Cardiac fibroblast (primary cell): ENCODE measurements at places on chromosomes 3 and 15.

DNA sequence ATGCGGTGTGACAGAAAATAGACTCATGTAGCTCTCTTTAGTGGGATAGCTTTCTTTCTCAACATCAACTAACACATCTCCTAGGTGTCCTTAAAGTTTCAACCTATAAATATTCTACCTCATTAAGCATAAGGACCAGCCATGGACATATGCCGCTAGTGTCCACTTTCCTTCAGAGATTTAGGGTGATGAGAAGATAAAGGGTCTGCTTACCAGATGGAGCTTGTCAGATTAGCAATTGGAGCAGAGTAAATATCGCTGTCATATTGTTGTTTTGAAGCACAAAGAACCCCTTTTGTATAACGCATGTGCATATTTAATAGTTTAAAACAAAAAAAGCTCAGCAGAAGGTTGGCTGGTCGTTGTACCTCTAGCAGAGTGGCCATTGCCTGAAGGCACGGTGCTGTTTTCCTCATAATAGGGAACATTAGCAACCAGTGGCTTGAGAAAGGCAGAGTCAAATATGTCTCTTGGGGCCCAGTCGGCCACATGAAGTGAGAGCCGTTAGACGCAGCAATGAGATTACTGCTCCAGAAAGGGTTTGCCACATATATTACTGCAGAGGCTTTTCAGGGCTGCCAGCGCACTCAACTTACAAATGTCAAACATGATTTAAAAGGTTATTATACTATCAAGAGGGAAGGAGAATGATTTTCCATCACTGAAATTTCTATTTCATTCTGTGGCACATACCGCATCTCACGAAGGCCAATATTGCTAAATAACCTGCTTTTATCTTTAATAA is 264.2 kb downstream of the ROBO2 start:
- DNase-seq, result no peak

DNA sequence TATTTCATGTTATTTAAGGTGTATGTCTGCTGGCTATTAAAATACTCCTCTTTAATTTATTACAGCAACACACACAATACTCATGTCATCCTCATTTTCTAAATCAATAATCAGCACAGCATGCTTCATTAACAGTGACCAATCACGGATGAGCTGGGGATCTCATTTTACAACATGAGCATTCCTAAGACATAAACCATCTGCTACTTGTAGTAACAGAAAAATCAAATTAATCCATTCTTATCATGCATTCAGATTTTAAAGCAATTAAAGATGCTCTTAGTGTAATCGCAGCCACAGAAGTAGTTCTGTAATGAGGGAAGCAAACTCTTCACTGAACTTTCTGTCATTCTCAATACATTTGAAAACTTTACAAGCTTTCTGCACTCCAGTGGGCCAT is 191.1 kb downstream of the TBC1D5 start:
- no peak for DNase-seq

DNA sequence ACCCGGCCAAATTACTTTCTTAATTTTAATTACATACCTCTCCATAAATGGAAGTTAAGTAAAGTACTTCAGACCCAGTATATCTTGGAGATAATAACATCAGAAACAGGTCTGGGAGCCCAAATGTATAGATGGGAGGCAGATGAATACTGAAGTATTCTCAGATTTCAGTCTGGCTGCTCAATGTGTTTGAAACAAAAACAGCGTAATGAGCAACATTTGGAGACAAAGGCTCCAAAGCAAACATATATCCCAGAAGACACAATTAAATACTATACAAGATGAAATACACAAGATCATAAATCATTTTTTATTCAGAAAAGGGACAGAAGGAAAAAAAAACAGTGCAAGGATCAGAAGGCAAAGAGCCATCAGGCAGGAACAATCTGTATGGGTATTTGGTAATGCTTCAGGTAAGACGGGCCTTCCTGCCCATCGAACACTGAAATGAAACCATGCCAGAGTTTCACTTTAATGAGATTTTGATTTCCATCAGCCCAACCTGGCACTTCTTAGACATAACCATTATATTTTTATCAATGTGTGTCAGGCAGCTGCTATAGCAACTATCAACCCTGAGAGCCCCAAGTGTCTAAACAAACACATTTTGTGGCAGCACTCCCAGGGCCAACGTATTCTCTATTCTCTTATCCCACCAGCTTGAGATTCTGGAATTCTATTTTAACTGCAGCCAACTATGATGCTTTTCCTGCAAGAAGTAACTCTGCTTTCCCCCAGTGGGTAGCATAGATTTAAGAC is 210.8 kb downstream of the STT3B start:
- peak; percentile 48 for DNase-seq

DNA sequence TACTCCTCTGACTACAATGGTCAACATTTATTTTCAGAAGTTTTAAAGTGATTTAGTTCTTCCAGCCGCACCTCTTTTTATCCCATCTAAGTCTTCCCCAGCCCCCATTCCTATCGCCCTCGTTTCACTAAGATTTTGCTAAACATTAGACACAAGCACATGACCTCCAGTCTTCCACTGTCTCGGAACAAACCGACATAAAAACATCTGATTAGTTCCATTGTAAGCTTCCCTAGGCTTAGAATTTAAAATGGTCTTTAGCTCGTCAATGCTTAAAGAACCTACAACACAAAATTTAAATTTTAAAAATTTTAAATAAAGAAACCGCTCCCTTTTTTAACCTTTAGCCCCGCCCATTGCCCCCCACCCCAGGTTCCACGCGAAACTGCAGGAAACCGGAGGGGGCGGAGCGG is 284 bp upstream of the TSC22D2 start:
- peak; percentile 77 for DNase-seq

GRCh38 chr15:71658827-71659729 is 151.3 kb upstream of the NR2E3 start:
- DNase-seq, result no peak

DNA sequence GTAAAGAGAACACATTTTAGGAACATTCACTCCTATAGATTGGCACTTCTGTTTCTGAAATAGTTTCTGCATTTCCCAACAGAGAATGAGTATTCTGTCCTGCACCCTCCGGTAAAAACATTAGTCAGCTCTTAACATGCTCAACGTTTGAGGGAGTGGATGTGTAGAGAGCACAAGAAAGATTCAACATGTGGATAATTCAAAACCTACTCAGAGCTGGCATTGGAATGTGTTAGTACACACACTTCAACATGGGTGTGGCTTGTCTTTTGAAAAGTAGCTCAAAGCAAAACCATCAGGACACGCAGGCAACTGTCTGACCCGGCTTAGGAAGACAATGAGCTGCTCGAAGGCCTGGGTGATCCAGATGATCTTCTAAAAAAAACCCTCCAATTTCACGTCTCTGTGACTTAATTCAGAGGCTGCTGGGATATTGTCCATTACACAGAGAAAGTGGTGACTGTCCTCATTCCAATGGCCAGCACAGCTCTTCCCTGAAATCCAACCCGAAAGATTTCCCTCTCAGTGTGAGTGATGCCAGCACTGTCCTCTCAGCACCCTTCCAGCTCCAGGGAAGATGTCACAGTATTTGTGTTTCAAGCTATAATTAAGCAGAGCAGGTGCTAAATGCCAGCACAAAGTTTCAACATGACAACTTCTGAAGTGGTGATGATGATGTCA is 18.1 kb downstream of the FBN1 start:
- DNase-seq, result peak; percentile 66

- DNase-seq, result no peak
These were observed 98.8 kb downstream of the SH3GL3 start for GRCh38 chr15:83545804-83546511.

DNA sequence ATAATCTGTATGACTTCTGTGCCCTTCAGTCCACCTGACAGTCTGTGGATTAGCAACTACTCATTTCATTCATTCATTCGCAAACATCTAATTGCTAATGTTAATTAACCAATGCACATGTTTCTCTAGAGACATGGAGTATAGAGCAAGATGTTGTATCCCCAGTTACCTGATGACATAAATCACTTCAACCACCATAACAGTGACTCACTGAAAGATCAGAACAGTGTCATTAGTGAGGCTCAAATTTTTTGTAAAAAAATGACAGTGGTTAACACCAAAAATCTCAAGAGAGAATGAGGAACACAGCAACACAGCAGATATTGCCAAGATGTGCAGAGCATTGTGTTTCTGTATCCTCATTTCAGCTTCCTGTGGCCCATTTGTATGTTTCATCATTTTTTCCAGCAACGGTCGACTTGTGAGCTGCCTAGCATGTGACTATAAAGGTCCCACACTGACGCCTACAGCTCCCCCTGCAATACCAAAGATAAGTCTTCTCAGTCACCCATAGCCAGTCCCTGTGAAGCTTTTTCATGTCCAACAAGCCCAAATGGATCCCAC is 3.7 kb upstream of the PLD1 start:
- DNase-seq, result peak; percentile 74

DNA sequence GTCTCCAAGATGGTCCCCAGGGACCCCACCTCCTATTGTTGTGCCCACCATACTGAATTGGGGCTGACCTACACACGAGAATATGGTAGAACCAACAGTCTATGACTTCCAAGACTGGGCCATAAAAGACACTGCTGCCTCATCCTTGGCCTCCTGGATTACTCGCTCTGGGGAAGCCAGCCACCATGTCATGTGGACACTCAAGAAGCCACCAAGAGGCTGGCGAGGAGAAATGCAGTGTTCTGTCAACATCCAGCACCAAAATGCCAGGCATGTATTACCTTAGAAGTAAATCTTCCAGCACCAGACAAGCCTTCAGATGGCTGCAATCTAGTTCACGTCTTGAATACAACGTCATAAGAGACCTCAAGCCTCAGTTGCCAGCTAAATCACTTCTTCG is 17.1 kb upstream of the TPM1 start:
- no peak for DNase-seq

- DNase-seq, result no peak
These were observed 246.2 kb downstream of the ZBTB20 start for GRCh38 chr3:114900908-114901307.

DNA sequence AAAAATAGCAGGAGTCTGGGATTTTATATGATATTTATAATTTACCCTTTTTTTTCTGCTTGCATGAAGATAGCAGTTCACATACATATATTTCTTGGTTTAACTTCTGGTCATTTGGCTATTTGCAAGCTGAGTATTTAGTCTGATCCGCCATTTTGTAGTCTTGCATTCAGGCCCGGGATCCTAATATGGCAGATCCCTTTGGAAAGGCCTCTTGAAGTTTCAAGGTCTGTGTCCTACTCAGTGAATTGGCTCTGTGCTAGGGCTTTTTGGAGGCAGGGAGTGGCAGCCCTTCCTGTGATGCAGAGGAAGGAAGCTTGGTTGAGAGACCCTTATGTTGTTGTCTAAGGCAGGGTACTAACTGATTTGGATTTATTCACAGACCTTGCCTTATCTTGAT is 2.9 kb downstream of the SNRPN start:
- no peak for DNase-seq

DNA sequence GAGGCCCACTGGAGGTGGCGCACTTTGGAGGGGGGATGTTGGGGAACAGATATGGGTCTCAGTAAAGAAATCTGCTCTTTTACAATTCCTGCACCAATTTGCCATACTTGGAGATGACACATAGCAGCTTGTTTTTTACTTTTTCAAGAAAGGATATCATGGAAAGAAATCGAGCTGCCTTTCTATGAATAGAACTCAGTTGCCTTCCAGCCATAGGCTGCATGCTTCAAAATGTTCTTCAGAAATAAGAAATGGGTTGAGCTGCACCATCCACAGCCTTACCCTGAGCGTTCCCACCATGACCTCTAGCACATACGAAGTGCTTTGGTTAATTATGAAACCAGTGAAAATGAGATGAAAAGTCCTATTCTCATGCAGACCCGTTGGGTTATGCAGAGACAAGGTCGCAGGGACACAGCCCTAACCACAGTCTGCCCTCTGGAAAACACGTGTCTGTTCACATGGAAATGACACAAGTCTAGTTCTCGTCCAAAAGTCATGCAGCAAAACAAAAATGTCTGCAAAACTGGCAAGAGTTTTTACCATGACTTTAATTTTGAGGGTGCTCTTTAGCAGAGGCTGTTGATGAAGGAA is 36.3 kb downstream of the NGRN start:
- DNase-seq, result no peak

- no peak for DNase-seq
These were observed 84.8 kb upstream of the ICE2 start for GRCh38 chr15:60563539-60564404.

DNA sequence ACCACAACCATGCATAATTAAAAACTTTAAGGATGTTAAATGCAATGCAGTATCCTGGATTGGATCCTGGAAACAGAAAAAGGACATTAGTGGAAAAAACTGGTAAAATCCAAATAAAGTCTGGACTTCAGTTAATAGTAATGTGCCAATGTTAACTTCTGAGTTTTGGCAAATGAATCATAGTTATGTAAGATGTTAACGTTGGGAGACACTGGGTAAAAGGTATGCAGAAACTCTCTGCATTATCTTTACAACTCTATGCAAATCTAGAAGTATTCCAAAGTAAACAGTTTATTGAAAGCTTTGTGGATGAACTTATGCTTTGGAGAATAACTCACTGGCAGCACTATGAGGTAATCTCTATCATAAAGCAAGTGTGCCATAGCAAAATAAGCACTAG is 357.4 kb downstream of the RORA start:
- DNase-seq, result no peak

DNA sequence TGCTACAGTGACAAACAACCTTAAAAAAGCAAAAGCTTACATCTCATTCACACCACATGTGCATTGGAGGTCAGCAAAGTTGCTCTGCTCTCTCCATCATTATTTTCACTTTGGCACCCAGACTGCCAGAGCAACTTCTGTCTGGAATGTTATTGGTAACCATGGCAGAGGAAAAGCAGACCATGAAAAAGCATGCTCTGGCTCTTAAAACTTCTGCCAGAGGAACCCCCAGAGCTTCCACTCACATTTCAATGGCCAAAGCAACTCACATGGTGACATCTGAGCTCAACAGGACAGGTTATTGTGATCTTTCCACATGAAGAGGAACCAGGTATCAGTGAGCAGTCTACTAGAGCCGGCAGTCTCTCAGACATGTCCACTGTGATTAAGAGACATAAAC is 21.9 kb upstream of the FRMD5 start:
- peak; percentile 13 for DNase-seq

GRCh38 chr3:43023066-43023465 is 44.0 kb downstream of the GASK1A start:
- DNase-seq, result no peak

DNA sequence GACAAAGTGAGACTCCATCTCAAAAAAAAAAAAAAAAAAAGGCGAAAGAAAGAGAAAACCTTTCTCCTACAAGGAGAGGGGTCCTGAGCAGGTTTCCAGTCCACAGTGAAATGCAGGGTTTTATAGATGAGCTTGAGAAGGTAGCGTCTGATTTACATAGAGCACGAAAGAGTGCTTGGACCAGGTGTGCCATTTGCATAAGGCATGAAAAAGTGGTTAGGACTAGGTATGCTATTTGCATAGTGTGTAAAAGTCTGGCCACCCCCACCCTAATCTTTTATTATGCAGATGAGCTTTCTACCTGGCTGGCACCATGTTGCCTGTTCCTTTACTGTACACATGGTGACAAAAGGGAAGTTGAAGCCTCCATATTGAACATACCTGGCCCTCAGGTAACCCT is 13.6 kb upstream of the RNU6-1 start:
- DNase-seq, result no peak

GRCh38 chr15:86408261-86408660 is 328.6 kb downstream of the AGBL1 start:
- no peak for DNase-seq
